ENCODE measurements at places on chromosomes 7 and 10. TPM values are rescaled to one million over a fixed set of nuclear protein-coding genes. Genes with fewer than 3 reads are reported as not detected.

Gene HEPACAM2
- polyA plus RNA-seq = 0.09 TPM

DNA sequence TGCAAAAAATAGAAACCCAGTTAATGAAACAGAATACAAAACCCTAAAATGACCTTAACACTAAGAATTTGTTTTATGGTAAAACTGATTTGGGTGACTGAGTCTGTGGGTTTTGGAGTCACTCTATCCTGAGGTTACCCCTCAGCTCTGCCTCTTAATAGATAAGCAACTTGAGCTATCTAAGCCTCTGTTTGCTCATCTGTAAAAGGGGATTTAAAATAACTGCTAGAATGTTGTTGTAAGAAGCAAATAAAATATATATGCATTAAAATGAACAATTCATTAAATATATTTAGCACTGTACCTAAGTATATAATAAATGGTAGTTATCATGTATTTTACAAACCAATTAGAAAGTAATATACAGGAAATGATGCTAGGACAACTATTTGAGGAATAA is 115.4 kb downstream of the CABCOCO1 start:
- no peak overlapping the region for H3K27ac ChIP-seq
- H3K4me1 ChIP-seq = peaks cover 6% of the 10 kb centered on the region
- no peak overlapping the region for H3K4me3 ChIP-seq

- peaks cover 3% of the 10 kb centered on the region for H3K27me3 ChIP-seq
- no peak overlapping the region for H3K4me3 ChIP-seq
- H3K4me1 ChIP-seq = no peaks in the 10 kb centered on the region
- no peak for DNase-seq
Observed at GRCh38 chr10:50279489-50279888, 28.2 kb upstream of the ASAH2 start.

DNA sequence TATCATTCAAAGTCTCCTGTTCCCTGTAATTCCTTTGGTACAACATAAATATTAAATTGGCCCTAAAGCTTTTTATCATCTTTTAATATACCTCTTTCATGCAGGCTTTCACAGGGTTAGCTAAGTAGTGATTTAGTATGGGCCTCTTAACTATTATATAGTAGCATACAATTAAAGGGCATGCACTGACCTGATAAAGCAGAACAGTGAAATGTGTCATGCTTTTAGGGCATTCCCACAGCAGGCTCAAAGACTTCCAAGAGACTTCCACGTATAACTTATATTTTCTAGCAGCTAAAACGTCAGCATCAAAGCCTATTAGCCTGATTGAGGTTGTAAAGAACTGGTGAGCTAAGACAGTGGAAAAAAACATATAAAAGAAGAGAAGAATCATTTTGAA is 35.3 kb downstream of the SAMD8 start:
- peaks cover 4% of the 10 kb centered on the region for H3K36me3 ChIP-seq
- H3K4me1 ChIP-seq = no peaks in the 10 kb centered on the region
- H3K27me3 ChIP-seq = no peaks in the 10 kb centered on the region
- no peak overlapping the region for H3K27ac ChIP-seq
- no peak for DNase-seq

GRCh38 chr7:70506434-70506833 is 625.5 kb upstream of the GALNT17 start:
- H3K27ac ChIP-seq = no peak overlapping the region
- peaks cover 17% of the 10 kb centered on the region for H3K4me1 ChIP-seq
- no peak overlapping the region for H3K4me3 ChIP-seq

Gene GGCT
- 41.3 TPM for polyA plus RNA-seq

Gene KLLN
- polyA plus RNA-seq = 0.52 TPM

DNA sequence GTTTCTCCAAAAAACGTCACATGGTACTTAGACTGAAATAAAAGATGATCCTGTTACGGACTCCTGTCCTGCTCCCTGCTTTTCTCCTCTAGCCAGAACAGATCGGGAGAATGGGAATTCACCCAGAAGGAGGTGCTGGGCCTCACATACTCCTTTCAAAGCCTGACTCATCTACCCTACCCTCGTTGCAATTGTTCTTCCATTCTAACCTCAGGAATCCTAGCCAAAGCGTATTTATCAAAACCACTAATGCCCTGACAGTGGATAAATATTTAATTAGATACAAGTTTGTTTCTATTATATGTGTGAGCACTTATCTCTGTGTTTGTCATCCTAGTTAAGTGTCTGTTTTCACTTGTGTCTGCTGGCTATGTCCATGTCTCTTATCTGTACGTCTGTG is 21.7 kb downstream of the ZCWPW1 start:
- DNase-seq = no peak
- H3K27ac ChIP-seq = no peak overlapping the region
- no peaks in the 10 kb centered on the region for H3K36me3 ChIP-seq
- no peaks in the 10 kb centered on the region for H3K4me1 ChIP-seq
- no peak overlapping the region for H3K4me3 ChIP-seq

Gene ZNF736
- polyA plus RNA-seq = 6.9 TPM

Measured in muscle of leg (tissue), 16 donors.